ENCODE measurements at places on chromosomes 2 and 18.

DNA sequence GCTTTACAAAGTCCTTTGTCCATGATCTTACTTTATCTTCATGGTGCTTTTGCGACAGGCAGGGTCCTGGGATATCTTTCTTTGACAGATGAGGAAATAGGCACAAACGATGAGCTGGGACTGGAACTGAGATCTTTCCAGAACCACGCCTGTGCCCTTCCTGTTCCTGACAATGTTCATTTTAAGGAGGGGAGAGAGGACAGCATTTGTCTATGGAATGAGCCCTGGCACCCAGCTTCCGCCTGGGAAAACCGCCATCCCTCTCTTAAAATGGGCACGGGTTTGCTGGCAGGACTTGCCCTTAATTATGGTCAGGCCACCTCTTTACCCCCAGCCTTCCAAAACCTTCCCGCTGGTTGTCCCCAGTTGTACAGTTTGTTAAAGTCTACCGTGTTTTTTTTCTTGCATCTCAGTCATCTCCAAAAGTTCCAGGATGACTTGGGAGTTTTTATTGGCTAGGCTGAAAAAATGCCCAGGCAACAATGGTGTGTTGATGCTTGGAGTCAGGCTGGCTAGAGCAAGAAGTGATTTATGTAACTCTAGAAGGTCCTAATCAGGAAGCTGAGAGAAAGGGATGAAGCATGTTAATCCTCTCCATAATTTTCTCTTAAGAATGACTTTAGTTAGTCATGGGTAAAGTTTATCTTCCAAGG is 264.9 kb upstream of the EPAS1 start:
- DNase-seq, result no peak

DNA sequence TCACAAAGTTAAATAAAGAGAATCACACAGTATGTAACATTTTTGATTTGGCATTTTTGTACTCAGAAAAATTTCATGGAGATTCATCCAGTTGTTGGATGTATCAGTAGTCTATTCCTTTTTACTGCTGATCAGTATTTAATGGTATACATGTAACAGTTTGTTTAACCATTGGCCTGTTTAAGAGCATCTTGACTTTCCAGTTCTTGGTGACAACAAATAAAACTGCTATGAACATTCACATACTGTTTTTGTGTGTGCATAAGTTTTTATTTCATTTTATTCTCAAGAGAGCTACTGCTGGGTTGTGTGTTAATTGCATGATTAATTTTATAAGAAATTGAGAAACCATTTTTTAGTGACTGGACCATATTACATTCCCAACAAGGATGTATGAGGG is 694.5 kb upstream of the RAB6C start:
- DNase-seq, result no peak

- DNase-seq, result no peak
Observed at GRCh38 chr18:8803063-8803795, 97.9 kb downstream of the MTCL1 start.

- no peak for DNase-seq
Observed at GRCh38 chr2:40251137-40251536, 200.8 kb downstream of the SLC8A1 start.

DNA sequence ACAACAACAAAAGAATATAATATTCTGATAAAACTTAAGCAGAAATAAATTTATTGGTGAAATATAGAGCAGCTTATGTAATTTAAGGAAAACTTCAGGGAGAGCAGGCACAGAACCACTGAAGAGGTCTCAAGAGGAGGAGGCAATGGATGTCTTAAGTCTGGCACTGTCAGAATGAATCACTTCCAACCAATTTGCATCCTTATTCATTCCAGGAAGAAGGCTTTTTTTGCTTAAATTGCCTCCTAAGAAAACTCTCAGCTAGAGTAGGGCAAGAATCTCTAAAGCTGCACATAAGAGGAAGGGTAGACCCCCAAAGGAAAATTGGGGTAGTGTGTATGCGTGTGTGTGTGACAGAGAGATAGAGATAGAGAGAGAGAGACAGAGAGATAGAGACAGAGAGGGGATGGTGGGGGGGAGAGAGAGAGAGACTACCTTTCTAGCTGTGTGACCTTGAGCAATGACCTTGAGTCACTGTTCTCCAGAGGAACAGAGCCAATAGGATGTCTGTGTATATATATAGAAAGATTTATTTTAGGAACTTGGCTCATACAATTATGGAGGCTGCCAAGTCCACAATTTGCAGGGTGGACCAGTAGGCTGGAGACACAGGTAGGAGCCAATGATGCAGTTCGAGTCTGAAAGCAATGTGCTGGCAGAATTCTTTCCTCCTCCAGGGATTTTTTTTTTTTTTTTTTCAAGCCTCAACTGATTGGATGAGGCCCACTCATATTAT is 96.4 kb upstream of the LINC00305 start:
- DNase-seq, result no peak

DNA sequence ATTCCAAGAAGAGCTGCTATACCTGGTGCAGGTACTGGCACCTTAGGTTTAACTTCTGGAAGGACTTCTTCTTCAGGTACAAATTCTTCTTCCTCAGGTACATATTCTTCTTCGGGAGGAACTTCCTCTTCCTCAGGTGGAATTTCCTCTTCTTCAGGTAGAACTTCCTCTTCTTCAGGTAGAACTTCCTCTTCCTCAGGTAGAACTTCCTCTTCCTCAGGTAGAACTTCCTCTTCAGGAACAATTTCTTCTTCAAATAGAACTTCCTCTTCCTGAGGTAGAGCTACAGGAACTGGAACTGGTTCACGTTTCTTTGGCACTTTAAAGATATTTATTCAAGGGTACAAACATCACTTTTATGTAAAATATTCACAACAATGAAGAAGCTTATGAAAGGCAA is 129.6 kb downstream of the TTN start:
- no peak for DNase-seq

DNA sequence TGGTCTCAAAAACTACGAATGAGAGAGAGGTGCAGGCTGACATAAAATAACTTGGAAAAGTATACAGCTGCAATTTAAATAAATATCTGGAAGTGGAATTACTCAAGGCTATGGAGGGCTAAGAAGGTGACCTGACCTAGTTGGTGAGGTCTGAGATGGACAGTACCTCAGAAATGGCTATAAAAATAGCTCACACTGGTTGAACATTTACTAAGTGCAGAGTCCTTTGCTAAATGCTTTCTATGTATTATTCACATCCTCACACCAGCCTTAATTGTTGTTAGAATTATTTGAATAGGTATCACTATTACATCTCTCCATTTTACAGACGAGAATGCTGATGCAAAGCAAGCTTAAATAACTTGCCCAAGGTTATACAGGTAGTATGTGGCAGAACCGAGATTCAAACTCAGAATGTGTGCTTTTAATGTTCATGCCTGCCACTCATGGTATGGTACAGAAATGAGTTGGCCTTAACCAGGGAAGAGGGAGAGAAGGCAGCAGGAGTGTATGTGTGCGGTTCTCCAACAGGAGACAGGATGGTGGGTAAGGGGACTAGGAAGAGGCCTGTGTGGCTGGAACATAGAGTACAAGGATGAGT is 37.4 kb downstream of the MRPL44 start:
- no peak for DNase-seq

DNA sequence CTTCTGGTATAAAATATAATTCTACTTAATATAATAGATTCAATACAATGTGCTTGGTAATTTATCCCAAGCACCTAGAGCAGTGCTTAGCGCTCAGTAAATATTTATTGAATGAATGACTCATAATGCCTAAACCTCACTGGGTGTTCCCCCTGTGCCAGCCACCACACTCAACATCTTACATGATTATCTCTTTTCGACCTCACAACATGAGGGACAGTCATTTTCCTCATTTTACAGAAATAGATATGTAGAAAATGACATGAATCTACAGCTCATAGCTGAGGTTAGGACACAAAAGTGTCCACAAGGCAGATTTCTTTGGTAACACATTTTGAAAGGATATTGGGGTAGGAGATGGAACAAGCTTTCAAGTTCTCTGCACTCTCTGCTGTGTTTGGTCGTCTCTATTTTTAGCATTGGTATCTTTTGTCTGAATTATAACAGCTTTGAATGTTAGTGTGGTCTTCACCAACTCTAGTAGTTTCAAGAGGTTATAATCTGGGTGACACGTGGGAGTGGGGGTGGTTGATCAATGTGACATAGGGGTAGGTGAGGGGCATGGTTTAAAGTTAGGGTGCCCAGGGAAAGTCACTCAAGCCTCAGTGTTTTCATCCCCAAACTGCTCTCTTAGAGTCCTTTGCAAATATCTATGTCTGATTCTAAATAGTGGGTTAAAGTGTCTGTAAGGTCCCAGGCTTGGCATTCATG is 9.8 kb downstream of the MYOM1 start:
- DNase-seq, result no peak

DNA sequence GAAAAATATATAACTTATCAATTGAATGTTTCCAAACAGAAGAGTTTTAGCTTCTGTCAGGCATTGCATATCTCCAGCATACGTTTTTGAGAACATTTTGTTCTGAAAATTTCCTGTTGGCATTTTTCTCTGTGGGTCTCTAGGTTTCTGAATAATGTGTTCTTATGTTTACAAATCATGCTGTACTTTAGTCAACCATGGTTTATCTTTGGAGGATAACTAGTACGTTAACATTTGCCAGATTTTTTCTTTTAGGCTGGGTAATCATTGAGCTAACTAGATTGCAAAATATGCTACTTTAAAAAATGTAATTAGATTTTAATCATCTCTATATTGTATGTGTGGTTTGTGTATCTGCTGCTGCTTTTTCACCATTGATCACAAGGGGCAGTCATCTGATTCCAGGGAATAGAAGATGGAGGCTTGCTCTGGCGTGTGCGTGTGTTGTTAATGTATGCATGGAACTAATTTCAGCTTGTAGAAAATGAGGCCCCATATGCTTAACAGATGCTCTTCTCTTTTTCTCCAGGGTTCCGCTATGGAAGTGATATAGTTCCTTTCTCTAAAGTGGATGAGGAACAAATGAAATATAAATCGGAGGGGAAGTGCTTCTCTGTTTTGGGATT is 21.3 kb downstream of the XRCC5 start:
- DNase-seq, result no peak

GRCh38 chr2:225471039-225471438 is 71.5 kb downstream of the NYAP2 start:
- no peak for DNase-seq

GRCh38 chr18:10033016-10033399 is 119.2 kb downstream of the VAPA start:
- no peak for DNase-seq

- no peak for DNase-seq
Observed at GRCh38 chr2:126658905-126659561, 3.1 kb downstream of the GYPC start.

GRCh38 chr2:232888099-232888836 is 18.2 kb downstream of the SNORC start:
- DNase-seq, result no peak

GRCh38 chr2:216765761-216766262 is 70.5 kb upstream of the IGFBP5 start:
- DNase-seq, result no peak

- no peak for DNase-seq
Observed at GRCh38 chr18:55588111-55588869, at the start of gene TCF4. Gene TCF4 (minus strand): TSS chr18:55588192. CDS start chr18:55587116, 1,076 bp downstream.

GRCh38 chr2:239831001-239831731 is 194.0 kb downstream of the NDUFA10 start:
- no peak for DNase-seq

GRCh38 chr2:237129625-237130263 is 44.1 kb downstream of the COPS8 start:
- no peak for DNase-seq

DNA sequence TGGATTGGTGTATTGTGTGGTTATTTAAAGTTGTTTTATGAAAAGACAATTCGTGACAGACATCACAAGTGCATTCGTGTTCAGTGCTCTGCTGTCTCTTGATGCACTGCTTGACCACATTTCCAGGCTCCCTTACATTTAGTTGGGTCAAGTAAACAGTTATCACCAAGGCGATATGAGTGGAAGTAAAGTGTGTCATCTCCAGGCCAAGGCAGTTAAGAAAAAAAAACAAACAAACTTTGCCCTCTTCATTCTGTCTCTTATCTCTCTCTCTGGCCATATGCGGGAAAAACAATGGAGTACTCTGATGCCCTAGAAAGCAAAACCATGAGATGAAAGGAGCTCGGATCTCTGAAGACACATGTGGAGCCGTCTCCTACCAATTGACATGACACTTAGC is 131.1 kb downstream of the DSEL start:
- no peak for DNase-seq

- DNase-seq, result no peak
Observed at GRCh38 chr18:62435435-62436031, 87.3 kb upstream of the ZCCHC2 start.

- DNase-seq, result no peak
Observed at GRCh38 chr2:227703961-227704360, 13.9 kb downstream of the SLC19A3 start.

DNA sequence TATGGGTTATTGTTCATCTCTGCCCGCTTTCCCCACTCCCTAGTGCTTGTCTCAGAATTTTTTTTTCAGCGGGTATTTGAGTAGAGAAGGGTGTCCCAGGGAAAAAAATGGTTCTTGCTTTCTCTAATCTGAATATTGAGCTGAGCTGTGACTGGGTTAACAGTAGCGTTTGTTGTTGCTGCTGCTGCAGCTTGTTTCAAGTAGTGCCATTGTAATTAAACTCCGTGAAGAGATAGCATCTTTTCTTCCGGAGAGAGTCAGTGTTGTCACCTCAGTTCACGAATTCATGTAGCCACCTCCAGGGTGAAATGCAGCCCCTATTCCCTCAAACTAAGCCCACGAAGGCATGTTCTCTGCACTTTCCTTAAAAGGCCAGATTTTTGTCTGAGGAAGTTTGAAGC is 1.5 kb upstream of the AAK1 start:
- no peak for DNase-seq

- DNase-seq, result no peak
Observed at GRCh38 chr2:47803363-47803762, 20.4 kb downstream of the MSH6 start.

DNA sequence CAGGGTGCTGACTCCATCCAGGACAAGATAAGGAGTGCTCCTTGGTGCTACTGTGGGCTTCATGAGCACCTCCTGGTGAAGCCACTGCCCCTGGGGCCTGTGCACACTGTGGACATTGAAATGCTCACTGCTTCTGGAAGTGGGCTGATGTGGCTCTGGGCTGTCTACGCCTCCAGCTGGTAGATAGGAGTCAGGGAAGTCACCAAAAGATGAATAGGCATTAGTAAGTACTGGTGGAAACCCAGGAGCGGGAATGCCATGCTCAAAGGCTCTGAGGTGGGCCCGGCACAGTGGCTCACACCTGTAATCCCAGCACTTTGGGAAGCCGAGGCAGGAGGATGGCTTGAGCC is 79.2 kb upstream of the MSH2 start:
- DNase-seq, result no peak

DNA sequence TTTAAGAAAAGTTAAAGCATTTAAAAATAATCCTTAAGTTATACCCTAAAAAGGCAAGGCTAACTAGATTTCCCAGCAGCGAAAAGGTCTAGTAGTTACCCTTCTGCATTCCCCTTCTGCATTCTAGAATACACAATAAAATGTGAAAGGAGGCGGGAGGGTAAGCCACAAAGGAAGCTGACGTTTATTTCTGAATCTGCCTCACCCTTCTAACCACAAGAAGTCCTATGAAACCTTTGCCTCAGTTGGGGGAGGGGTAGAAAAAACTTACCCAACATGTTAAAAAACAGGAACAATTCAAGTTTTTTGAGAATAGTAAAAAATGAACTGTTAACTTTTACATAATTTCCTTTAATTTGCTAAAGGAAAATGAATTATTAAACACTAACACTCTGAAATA is 11.3 kb downstream of the STK17B start:
- DNase-seq, result no peak

GRCh38 chr2:1794821-1795220 is 50.5 kb upstream of the PXDN start:
- no peak for DNase-seq

Data from activated naive CD4-positive, alpha-beta T cell (primary cell).